ENCODE measurements at places on chromosomes 4 and X. TPM values are rescaled to one million over a fixed set of nuclear protein-coding genes. Genes with fewer than 3 reads are reported as not detected.
A peak's percentile ranks its signal among the peaks of the same experiment; 100 is the strongest.

DNA sequence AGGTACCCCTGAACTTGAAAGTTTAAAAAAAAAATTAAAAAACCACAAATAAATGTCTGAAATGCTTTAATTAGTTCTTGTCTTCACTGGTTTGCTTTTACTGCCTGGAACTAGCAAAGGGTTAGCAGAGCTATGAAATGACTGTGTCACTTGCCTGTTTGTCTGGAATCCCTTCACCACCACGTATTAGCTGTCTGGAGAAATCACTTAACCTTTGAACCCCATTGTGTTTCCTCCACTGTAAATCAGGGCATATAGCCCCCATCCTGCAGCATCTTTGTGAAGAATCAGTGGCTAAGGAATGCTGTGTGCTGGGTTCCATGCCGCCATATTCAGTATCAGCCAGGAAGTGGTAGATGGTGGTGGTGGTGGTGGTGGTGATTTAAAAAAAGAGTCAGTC, 6.3 kb downstream of the CYTL1 start:
- H3K27ac ChIP-seq: no peak overlapping the region
- no peaks in the 10 kb centered on the region for H3K36me3 ChIP-seq
- DNase-seq: no peak
- H3K4me1 ChIP-seq: no peaks in the 10 kb centered on the region
- H3K27me3 ChIP-seq: peaks cover 30% of the 10 kb centered on the region

DNA sequence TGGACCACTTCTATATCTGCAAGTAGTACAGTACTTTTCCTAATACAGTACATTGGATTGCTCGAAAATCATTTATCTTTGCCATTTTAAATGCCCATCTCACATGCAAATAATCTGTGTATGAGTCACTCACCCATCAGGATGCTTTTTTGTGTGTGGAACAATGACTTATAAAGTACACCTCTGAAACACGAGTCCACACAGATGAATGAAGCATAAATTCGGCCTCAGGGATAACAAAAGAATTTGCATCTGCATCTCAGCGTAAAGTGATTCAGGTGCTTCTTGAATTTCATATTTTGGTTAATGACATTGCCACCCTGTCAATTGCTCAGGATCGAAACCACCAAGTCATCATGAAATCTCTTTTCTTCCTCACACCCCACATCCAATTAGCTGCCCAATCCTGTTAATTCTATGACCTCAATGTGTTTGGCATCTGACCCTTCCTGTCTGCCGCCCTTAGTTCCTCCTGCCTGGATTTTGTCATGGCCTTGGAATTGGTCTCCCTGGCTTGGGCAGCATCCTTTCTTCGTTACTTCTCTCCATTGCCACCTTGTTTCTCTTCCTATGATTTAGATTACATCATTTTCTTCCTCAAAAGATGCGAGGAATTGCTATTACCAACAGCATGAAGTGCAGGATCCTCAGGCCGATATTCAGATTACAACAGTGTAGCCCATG, 161.6 kb upstream of the MID1 start:
- no peak overlapping the region for H3K27ac ChIP-seq
- no peaks in the 10 kb centered on the region for H3K4me1 ChIP-seq
- no peaks in the 10 kb centered on the region for H3K36me3 ChIP-seq
- H3K27me3 ChIP-seq: peaks cover 1% of the 10 kb centered on the region
- no peak for DNase-seq
- no peak overlapping the region for H3K4me3 ChIP-seq

GRCh38 chr4:48653217-48654014, 126.7 kb downstream of the FRYL start:
- DNase-seq: no peak
- no peak overlapping the region for H3K27ac ChIP-seq
- peaks cover 16% of the 10 kb centered on the region for H3K4me1 ChIP-seq
- H3K4me3 ChIP-seq: peak overlapping the region; percentile 14
- H3K36me3 ChIP-seq: peaks cover 16% of the 10 kb centered on the region

- no peaks in the 10 kb centered on the region for H3K4me1 ChIP-seq
- no peak overlapping the region for H3K27ac ChIP-seq
- H3K27me3 ChIP-seq: no peaks in the 10 kb centered on the region
These were observed 65.5 kb downstream of the ACOX3 start for GRCh38 chr4:8374851-8375649.

DNA sequence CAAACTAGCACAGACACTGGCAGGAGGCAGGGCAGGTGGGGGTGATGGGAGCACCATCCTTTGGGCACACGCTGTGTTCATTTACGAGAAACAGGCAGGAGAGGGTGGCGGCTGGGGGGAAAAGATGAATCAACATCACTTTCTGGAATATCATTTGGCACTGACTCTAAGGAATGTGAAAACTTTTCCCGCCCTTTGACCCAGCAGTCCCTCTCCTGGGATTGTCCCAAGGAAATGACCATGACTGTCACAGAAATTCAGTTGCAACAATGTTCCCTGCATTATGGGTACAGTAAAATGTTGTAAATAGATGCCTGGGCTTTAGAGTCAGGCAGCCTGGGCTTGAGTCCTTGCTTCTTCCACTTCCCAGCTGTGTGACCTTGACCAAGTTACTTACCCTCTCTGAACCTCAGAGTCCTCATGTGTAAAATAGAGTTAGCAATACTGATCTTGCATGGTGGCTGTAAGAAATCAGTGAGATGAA, 58.6 kb downstream of the ABLIM2 start:
- H3K4me3 ChIP-seq: no peak overlapping the region
- H3K27ac ChIP-seq: no peak overlapping the region
- no peaks in the 10 kb centered on the region for H3K27me3 ChIP-seq
- no peaks in the 10 kb centered on the region for H3K36me3 ChIP-seq
- H3K4me1 ChIP-seq: no peaks in the 10 kb centered on the region

DNA sequence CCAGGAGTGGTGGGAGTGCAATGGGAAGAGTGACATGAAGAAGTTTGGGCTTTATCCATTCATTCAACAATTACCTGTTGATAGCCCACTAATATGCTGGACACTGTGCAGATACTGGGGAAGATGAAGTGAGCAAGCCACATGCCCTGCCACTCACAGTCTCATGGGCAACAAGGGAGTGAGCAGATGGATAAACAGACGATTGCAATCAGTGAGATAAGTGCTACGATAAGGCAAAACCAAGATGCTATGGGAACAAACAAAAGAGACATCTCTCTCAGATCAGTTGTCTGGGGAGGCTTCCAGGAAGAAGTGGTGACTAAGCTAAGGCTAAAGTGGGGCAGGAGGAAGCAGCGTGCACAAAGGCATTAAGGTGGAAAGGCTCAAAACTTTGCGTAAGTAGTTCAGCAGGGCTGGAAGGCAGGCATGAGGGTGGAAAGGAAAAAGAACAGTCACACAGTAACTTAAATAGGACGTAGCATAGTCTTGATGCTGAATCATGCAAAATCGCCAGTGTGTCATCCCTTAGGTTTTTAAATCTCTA, 31.7 kb downstream of the GAB3 start:
- H3K36me3 ChIP-seq: peaks cover 15% of the 10 kb centered on the region
- no peak for DNase-seq
- peak overlapping the region; percentile 88 for H3K27ac ChIP-seq
- peaks cover 49% of the 10 kb centered on the region for H3K4me1 ChIP-seq
- H3K27me3 ChIP-seq: no peaks in the 10 kb centered on the region

DNA sequence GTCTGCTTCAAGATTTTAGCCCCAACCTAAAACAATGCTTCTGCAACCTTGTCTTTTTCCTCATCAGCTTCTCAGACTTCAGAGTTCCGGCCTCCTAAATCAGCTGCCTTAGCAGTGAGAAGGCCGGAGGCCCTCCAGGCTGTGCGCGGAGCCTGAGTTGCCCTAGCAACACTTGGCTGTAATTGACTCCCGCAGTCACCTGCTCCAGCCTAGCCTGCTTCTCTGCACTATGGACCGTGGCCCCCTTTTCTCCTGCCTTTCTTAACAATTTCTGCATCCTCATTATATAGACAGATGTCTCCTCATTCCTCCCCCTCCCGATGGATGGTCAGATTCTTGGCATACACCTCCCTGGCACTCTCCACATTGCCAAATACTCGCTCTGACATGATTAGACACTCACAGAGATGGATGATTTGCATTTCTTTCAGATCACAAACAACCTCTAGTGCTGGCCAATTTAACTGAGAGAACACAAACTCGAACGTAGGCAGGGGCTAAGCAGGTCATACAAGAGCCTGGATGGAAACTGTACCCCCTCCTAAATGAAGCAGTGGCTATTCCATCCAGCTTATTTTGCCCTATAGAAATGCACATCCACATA, 9.5 kb upstream of the HUWE1 start:
- H3K4me1 ChIP-seq: peaks cover 13% of the 10 kb centered on the region
- no peak overlapping the region for H3K27ac ChIP-seq
- H3K36me3 ChIP-seq: peaks cover 10% of the 10 kb centered on the region
- H3K4me3 ChIP-seq: no peak overlapping the region
- H3K27me3 ChIP-seq: no peaks in the 10 kb centered on the region

GRCh38 chrX:124005228-124005627, 43.7 kb downstream of the STAG2 start:
- H3K36me3 ChIP-seq: peaks cover 9% of the 10 kb centered on the region
- no peak overlapping the region for H3K4me3 ChIP-seq
- peaks cover 13% of the 10 kb centered on the region for H3K4me1 ChIP-seq
- H3K27ac ChIP-seq: no peak overlapping the region
- H3K27me3 ChIP-seq: no peaks in the 10 kb centered on the region

MAP9 gene
- total RNA-seq: 6.7 TPM

POF1B gene
- not detected for total RNA-seq

DNA sequence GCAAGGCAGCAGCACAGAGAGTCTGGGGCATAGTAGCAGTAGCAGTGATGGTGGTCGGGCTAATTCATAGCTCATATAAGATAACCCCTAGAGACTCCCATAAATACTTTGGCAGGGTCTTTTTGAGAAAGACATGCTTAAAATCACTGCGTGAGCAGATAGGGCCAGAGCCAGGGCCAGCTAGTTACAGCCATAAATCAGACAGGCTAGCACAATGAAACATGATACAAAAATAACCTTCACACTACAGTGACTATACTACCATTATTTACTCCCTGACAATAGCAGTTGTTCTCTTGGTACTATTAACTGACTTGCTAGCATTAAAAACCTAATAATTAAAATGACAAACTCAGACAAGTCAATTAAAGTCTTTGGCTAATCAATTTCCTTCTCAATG, 295.9 kb downstream of the SMARCA1 start:
- no peaks in the 10 kb centered on the region for H3K4me1 ChIP-seq
- no peaks in the 10 kb centered on the region for H3K27me3 ChIP-seq
- H3K4me3 ChIP-seq: no peak overlapping the region
- no peaks in the 10 kb centered on the region for H3K36me3 ChIP-seq
- no peak for DNase-seq

- no peaks in the 10 kb centered on the region for H3K4me1 ChIP-seq
- no peaks in the 10 kb centered on the region for H3K36me3 ChIP-seq
- no peak for DNase-seq
- no peak overlapping the region for H3K4me3 ChIP-seq
These were observed 992.2 kb downstream of the ARAP2 start for GRCh38 chr4:35252071-35252470.

GLUD2 gene
- 0.25 TPM for total RNA-seq

- H3K4me3 ChIP-seq: no peak overlapping the region
- H3K27me3 ChIP-seq: no peaks in the 10 kb centered on the region
- no peak for DNase-seq
These were observed 252.0 kb upstream of the SLC7A11 start for GRCh38 chr4:138494116-138494515.

ELF4 gene
- 38.4 TPM for total RNA-seq

DNA sequence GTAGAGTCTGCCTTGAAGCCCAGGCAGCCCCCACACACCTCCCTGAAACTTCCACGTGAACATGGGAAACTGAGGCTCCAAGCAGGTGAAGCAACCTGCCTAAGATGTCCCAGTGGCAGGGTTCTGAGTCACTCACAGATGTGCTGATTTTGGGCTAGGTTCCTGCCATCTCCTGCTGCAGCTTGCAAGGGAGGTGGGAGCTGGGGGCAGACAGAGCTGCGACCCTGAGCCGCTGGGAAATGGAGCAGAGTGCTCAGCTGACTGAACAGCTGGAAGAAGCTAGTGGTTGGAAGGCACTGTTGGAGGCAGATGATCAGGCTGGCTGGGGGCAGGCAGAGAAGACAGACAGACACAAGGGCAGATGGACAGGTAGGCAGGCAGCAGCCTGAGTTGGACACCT, 3.6 kb upstream of the FATE1 start:
- no peaks in the 10 kb centered on the region for H3K4me1 ChIP-seq
- no peaks in the 10 kb centered on the region for H3K36me3 ChIP-seq
- no peak overlapping the region for H3K27ac ChIP-seq
- H3K4me3 ChIP-seq: no peak overlapping the region
- H3K27me3 ChIP-seq: no peaks in the 10 kb centered on the region

GRCh38 chr4:94887027-94887426, 129.3 kb downstream of the BMPR1B start:
- peaks cover 7% of the 10 kb centered on the region for H3K27me3 ChIP-seq
- no peak for DNase-seq
- H3K4me3 ChIP-seq: no peak overlapping the region
- H3K27ac ChIP-seq: no peak overlapping the region
- H3K36me3 ChIP-seq: no peaks in the 10 kb centered on the region
- no peaks in the 10 kb centered on the region for H3K4me1 ChIP-seq

CXXC4 gene
- 0.06 TPM for total RNA-seq

GCNA gene
- 8.7 TPM for total RNA-seq

VCX3A gene
- not detected for total RNA-seq

- no peaks in the 10 kb centered on the region for H3K4me1 ChIP-seq
- H3K36me3 ChIP-seq: no peaks in the 10 kb centered on the region
- H3K27me3 ChIP-seq: no peaks in the 10 kb centered on the region
- no peak for DNase-seq
- no peak overlapping the region for H3K27ac ChIP-seq
These were observed 21.9 kb upstream of the GPR78 start for GRCh38 chr4:8558080-8558960.

- H3K36me3 ChIP-seq: no peaks in the 10 kb centered on the region
- peaks cover 6% of the 10 kb centered on the region for H3K27me3 ChIP-seq
- H3K4me3 ChIP-seq: no peak overlapping the region
These were observed 87.0 kb downstream of the EFNB1 start for GRCh38 chrX:68915778-68916177.

DNA sequence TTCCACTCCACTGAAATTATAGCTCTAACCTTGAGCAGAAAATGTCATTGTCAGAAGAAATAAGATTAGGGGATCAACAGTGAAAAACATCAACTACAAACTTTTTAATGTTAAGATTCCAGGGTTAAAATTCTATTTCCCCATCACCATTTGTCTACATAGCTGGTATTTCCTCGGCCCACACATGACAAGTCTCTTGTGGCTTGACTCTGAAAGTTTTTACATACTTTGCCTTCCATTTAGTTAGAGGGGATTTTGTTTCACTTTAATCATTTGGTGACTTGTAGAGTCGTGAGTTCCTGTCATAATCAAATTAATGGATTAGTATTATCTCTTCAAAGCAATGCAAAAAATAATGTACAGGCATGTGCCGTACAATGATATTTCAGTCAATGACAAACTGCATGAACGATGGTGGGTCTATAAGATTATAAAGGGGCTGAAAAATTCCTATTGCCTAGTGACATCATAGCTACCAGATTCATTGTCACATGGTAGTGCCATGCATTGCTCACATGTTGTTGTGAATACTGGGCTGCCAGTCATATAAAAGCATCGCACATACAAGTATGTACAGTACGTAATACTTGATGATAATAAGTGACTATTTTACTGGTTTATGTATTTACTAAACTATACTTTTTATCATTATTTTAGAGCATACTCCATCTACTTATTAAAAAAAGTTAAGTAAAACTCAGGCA, 72.0 kb downstream of the ING2 start:
- no peaks in the 10 kb centered on the region for H3K27me3 ChIP-seq
- H3K4me3 ChIP-seq: no peak overlapping the region
- no peaks in the 10 kb centered on the region for H3K36me3 ChIP-seq
- peaks cover 3% of the 10 kb centered on the region for H3K4me1 ChIP-seq
- no peak overlapping the region for H3K27ac ChIP-seq
